Activated naive CD4-positive, alpha-beta T cell (primary cell): ENCODE measurements at places on chromosomes 6 and 20.
A peak's percentile ranks its signal among the peaks of the same experiment; 100 is the strongest.

GRCh38 chr6:125198398-125198937 lies 44.9 kb downstream of the TPD52L1 start:
- DNase-seq = no peak

GRCh38 chr6:5339786-5340185 lies 78.5 kb downstream of the FARS2 start:
- DNase-seq = no peak

DNA sequence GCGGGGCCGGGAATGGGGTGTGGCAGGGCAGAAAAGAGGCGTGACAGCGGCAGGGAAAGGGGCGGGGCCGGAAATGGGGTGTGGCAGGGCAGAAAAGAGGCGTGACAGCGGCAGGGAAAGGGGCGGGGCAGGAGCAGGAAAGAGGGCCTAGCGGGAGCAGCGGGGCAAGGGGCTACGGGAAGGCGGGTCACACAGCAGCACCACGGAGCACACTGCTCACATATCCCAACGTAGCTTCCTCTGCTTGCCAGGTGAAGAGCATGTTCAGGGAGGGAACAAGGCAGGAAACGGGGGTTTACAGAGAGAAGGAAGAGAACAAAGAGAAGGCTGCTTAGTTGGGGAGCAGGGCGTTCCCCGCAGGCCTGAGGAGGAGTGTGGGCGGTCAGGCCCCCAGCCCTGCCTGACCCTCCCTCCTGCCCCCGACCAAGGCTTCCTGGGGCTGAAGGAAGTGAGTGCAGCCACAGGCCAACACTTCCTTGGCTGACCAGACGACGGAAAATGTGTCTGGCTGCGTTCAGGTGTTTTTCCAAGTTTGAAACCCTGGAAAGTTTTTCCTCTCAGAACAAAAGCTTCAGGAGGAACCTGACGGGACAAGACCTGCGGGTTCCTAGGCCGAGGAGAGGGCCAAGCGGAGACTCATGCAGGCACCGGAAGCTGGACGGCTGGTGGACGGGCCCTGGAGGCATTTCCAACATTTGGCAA lies 13.8 kb downstream of the UCKL1 start:
- peak; percentile 50 for DNase-seq

GRCh38 chr6:40486576-40486975 lies 100.6 kb downstream of the LRFN2 start:
- no peak for DNase-seq

DNA sequence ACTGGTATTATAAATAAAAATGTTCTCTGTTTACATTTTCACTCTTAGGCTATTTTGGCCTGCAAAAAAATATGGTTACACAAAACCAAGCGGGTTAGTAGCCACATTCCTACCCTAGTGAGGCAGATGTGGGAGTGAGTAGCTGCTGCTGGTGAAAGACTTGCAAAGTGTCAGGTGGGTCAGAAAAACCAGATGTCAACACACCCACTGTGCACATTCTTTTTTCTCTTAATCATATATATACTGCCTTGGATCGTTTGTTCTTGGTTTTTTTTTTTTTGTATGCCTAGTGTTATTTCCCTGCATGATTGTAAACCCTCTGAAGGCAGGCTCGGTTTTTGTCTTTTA lies 68.0 kb upstream of the TFB1M start:
- no peak for DNase-seq

- peak; percentile 54 for DNase-seq
These were observed 663 bp downstream of the FYN start for GRCh38 chr6:111872401-111873177.

- no peak for DNase-seq
These were observed 43.2 kb downstream of the TMEM242 start for GRCh38 chr6:157280157-157280556.

DNA sequence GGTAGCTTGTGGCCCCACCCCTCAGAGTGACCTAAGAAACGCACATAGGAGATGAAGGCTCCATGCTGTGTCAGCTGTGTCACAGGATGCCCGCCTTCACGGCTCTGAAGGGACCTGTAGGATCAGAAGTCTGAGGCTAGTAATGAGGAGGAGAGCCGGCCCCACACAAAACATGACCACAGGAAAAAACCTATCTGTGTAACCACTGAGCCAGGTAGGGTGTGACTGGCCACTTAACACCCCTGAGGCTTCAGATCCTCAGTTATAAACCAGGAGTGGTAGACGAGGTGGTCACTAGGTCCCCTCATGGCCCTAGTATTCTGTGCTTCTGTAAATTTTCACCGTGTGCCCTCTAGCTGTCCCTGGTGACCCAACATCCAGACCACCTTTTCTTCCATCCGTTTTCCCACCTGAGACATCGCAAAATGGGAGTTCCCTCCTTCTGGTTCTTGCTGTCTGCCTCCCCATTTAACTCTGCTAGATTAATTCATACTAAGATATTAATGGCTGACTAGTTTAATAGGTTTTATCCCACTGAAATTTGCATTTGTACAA lies 52.8 kb downstream of the TBC1D7 start:
- DNase-seq = no peak

DNA sequence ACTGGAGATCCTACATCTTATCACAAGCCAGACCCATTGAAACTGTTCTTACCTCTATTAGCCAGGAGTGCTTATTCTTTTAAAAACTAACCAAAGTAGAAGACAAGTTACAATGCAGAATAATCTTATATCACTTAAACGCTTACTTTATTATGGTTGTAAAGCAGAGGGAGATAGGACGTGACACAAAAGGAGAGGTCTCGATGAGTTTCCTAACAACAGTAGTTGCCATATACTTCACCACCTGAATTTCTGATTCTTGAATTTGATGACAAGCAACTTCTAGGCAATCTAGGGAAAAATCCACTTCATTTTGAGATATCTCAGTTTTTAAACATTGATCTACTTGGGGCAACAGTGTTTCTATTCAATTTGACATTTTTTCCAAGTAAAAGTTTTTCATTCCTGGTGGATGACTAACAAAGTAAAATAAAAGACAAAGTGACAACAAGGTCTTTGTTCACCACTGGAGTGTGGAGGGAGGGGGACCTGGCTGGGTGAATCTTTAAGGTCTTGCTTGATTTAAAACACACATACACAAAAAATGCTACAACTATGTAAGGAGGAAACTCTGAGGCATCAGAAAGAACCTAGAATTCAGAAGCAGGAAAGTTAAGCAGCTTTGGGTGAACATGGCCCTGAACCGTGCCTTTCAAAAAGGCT lies 110.9 kb downstream of the SMLR1 start:
- no peak for DNase-seq

DNA sequence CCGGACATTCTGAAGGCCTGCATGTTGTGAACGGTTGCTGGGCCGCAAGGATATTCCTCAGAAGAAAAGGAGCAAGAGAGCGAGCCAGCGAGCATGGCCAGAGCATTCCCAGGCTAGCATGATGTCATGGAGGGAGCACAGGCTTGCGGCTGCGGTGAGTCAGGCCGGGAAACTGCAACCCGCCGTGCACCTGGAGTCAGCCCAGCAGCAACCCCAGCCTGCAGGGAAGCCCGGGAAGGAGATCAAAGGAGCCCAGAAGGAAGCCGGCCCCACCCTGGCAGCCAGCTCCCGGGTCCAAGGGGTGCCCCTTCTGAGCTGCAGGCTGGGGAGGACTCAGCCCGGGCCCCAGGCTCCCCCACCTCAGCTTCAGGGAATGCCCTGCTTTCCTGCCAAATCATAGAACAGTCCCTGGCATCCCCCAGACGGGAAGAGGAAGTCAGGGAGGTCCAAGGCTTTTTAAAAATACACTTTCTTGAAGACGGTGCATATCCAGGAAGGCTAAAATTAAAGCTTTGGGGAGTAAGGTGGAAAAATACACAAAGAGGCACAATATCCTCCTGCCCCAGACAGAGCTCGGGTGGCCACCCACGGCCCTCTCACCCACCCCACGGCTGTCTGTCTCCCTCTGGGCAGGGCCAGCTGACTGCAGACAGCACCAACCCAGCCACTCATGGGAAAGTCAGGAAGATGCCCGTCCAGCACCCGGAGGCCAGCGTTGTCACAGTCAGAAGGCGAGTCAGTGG lies 53.7 kb downstream of the BMP7 start:
- DNase-seq = no peak

GRCh38 chr6:92708945-92709344 lies 710.4 kb downstream of the EPHA7 start:
- DNase-seq = no peak

DNA sequence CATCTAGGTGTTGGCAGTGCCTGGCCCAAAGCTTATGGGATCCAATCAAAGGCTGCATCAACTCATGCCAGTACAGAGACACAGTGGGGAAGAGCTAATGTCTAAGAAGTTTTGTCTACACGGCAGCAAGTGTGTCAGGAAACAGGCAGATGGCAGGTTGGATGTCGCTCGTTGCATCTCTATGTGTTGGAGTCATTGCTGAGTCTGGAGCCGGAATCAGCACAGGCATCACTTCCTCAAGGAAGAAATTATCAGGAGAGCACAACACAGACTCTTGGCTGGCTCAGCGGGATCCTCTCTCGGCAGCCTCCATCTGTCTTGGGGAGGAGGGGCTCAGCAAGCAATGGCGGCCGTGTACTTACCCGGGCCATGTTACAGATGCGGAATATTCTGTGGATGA lies 467.2 kb upstream of the CHD6 start:
- no peak for DNase-seq

DNA sequence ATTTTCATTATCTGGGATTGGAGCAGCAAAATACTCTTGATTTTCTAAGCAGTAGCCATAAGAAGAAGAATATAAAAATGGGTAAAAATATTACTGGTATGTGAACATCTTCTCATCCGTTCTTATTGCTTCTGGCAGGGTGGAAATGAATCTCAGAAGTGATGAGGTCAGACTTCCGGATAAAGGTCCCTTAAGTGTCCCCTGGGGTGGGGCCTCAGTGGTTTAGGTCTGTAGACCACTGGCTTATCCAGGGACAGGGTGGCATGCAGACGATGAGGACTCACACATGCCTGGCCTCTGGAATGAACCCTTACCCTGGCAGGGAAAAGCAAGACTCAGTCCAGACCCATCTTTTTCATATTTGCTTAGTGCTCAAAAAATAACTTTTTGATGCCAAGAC lies 143.3 kb downstream of the UST start:
- DNase-seq = no peak

- no peak for DNase-seq
These were observed 93.7 kb upstream of the CBLN4 start for GRCh38 chr20:56098981-56099500.

DNA sequence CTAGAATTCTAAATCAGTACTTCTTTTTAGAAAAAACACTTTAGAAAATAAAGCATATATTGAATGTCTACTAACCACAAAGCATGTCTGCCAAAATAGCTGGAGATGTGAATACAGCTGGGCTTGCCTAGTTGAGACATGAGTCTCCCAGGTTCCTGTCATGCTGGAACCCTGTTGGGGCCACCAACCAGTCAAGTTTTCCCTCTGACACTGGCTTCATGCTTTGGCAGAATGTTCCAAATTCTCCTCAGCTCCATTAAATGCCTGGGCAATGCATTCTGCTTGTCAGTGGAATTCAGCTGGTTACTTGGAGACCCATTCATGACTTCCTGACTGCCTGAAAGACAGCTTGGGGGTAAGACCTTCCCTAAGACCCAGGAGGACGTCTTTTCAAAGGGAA lies 87.2 kb downstream of the PRND start:
- DNase-seq = no peak

DNA sequence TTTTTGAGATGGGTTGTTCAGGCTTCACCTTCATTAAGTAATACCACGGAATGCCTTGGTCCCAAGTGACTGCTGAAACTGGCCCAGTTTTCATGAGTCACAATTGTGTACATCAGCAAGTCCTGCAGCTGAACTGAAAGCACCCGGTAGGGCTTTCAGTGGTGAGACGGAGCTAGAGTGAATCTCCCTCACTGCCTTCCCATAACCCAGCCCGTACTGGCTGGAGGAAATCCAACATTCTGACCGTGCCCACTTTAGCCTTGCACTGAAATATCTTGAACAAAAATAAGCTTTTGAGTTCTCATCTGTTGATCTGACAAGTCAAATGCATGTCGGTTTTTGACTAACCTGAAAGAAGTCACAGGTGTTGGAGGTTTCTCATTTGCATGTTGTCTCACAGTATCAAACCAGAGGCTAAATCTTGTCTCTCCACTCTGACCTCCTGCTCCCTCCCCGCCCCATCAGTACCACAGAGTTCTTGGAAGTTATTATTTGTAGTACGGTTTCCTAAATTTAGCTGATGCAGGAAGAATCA lies 35.9 kb downstream of the DUSP22 start:
- no peak for DNase-seq

DNA sequence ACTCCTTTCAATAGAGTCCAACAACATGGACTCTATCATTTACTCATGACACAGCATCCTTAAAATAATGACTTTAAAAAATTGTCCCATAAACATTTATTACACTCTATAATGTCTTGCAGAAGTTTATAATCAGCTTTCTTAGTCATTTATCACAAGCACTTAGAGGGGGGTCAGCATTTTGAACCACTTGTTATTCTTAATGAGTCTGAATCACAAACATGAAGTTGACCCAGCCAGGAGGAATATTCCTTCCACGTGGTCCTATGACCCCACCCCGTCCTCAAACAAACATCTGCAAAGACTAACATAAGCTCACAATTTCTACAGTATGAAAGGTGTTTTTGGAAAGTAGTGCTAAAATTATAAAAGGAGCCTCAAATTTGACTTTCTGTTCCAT lies 91.1 kb downstream of the MTFR2 start:
- no peak for DNase-seq

DNA sequence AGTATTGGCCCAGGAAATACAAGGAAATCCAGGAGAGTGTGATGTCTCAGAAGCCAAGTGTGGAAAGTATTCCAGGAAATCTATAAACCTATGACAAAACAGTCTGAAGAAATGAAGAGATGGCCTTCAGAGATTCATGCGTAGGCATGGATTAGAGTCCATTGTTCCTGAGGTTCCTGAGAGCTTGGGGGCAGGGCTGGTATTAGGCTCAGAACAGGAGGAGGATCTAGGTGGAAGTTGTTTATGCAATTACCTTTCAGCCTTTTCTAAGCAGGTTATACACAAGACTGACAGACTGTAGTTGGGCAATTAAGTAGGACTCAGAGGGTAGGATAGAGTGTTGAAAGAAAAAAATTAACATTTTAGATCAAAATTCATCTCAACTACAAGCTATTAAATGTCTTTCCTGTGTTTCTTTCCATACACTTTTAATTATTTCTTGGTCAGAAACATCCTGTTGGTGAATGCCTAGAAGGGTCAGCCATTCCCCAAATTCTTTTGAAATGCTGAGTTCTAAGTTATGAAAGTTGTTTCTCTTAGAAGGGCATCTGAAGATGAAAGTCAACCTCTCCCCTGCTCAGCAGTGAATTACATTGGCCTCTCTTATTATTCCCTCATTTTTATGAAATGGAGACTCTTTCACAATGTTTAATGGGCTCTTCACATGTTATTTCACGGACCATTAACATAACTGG lies 201.2 kb upstream of the MYLIP start:
- DNase-seq = no peak

GRCh38 chr20:50804437-50805348 lies 9.8 kb downstream of the BCAS4 start:
- DNase-seq = no peak
